ENCODE measurements at places on chromosomes 4 and X. TPM values are rescaled to one million over a fixed set of nuclear protein-coding genes. Genes with fewer than 3 reads are reported as not detected.

DNA sequence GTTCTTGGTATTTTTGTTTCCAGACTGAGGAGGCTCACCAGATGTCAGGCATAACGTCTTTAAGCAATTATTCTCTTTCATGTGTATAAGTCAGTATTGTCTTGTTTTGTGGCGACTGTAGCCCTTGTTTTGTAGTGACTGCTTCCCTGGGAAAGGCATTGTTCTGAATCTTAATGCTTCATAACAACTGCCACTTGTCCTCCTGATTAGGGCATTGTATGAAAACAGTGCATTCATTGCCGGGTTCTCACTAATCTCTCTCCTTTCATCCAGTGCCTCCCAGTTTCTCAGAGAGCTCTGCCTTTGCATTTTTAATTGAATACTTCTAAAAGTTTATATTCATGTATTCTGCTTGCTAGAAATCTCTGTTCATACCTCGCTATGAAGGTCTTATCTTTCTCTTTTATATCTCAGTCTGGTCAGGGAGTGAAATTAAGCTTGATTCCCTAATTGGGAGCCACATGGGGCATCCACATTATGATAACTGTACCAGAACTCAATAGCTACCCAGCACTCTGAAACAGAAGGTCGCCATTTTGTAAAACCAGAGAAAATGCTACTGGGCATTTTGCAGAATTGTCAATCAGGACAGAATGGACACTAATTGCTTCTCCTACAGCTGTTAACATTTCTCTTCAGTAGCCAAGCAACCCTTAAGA, 149.8 kb downstream of the GBA3 start:
- no peak for DNase-seq

The SMIM10 gene
- 11.7 TPM for total RNA-seq

The ARSJ gene
- total RNA-seq, result 14.6 TPM

DNA sequence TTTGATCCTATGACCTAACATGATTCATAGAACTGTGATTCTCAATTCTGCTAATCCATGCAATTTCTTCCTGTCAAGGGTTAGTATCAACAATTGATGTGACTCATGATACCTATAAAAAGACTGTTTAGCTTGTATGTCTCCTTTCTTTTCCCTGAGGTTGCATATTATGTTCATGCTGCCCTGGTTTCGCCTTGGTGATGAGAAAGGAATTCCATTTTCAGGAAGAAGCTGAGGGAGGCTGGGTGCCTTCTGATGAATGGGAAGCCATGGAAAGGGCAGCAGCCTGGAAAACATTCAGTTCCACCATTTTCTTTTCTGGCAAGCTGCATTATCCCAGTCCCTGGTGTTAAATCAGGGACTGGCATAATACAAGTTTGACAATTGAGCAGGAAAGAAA, 976.5 kb downstream of the RPA4 start:
- DNase-seq, result no peak

DNA sequence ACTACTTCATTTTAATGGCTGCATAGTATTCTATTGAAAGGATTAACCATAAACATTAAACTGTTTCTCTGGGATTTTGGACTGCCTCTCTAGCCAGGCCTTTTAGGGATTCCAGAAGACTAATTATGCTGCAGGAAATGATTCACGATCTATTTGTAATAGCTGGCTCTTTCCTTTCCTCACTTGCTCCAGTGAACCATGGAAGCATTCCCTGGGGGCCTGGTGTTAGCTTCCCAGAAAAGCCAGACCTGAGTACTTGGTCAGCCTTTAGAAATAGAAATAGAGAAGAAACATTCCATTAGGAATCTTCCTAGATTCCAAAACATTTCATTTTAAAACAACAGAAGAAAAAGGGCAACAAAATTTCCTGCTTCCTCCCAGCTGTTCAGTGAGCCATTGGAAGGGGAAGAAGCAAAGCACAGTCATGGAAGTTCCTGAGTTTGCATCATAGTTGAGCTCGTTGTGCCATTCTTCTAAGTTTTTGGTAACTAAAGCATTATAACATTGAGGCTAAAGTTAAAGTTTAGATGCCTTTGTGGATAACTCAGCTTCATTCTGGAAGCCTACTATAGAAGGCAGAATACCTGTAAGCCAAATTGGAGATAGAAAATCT, 83.5 kb downstream of the NPNT start:
- peak; percentile 88 for DNase-seq

DNA sequence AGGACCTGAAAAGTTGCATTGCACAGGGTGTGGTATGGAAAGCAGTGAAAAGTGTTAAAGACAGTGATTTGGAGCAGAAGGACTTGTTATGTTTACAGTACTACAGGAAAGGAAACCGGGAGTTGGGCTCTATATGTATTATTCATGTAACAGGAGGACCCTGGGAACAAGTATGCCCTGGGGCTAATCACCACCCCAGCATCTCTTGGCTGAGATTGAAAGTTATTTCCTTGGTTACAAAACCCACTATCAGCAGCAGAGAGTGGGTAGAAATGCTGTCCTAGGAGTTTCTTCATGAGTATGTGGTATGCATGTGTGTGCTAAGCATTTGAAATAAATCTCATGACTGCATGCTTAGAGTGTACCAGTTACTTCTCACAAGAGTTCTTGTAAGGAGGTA, 46.9 kb downstream of the STK32B start:
- DNase-seq, result no peak

DNA sequence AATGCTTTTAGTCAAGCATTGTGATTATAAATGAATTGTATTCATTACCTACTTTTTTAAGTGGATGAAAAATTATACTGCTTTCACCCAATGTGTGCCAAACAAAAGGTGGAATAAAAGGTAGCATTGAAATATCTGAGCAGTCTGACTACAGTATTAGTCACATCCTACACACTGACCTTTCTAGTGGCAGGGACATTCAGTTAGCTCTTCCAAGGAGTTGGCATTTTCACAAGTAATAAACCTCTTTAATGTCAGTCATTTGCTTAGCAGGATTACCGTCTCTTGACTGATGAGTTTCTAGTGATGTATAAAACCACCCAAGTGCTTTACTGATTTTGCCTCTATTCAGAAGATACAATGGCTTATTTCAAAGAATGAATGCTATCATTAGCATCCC, 687.9 kb downstream of the ARAP2 start:
- no peak for DNase-seq

GRCh38 chr4:8703857-8704495, 111.4 kb downstream of the CPZ start:
- DNase-seq, result peak; percentile 40

- no peak for DNase-seq
Observed at GRCh38 chr4:61532336-61533000, 332.3 kb downstream of the ADGRL3 start.

The GAGE12F gene
- not detected for total RNA-seq

- DNase-seq, result no peak
Observed at GRCh38 chrX:16466640-16467432, 183.1 kb upstream of the S100G start.

The CT83 gene
- total RNA-seq, result not detected

DNA sequence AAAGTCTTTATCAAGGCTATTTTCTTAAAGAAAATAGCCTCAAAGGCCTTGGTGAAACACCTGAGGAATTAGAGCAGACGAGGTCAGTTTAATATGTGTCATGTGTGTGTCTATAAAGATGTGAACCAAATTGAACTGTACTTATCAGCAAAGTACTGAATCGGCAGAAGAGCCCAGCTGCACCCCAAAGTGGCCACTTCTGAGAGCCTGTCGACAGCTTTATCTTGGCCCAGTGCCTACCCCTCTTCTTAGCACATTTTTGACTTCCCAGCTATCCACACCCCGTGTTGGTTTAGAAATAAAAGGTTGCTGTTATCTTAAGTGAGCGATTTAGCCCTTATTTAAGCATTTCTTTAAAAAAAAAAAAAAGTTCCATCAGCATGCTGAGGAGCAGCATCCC, 329.7 kb downstream of the FBXW7 start:
- DNase-seq, result no peak

GRCh38 chrX:55014897-55015299, 14.7 kb downstream of the APEX2 start:
- no peak for DNase-seq

The GPR50 gene
- total RNA-seq, result not detected

- no peak for DNase-seq
Observed at GRCh38 chrX:7283741-7284140, 135.8 kb upstream of the PUDP start.

Measured in ascending aorta (tissue), 2 donors.